ENCODE measurements at places on chromosomes 4 and X.
A peak's percentile ranks its signal among the peaks of the same experiment; 100 is the strongest.

GRCh38 chr4:114563536-114564315 is 34.9 kb upstream of the UGT8 start:
- DNase-seq = no peak

GRCh38 chrX:35244088-35244741 is 301.6 kb downstream of the FAM47B start:
- no peak for DNase-seq

DNA sequence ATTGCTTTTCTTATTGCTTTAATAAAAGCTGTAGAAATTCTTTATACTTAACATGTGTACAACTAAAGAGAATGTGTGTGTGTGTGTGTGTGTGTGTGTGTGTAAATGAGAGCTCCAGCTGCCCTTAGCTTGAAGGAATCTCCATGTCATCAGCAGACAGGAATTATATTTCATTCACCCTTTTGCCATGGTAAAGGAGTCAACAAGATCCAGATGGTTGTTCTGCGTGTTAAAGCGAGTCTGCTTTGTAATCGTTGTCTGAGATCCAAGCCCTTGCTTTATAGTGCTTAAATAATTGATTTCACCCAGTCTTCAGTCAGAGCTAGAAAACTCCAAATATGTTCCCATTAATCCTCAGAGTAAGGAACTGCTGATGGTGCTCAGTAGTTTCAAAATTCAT is 285.5 kb downstream of the PDGFC start:
- no peak for DNase-seq

DNA sequence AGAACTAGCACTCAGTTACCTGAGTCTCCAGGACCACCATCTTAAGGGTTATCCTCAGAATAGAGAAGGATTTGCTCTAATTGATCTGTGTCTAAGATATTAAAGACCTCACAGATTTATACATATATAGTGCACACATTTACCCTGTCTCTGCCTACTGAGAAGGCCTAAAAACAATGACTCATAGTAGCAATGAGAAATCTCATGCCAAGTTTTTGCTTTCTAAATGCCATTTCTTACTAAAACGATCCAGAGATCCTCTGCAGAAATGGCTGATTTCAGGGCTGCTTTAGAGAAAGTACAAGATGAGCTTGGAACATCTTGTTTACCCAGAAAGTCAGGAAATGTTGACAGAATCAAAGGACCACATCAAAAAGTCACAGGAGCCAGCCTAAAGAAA is 79.1 kb upstream of the INPP4B start:
- DNase-seq = no peak

DNA sequence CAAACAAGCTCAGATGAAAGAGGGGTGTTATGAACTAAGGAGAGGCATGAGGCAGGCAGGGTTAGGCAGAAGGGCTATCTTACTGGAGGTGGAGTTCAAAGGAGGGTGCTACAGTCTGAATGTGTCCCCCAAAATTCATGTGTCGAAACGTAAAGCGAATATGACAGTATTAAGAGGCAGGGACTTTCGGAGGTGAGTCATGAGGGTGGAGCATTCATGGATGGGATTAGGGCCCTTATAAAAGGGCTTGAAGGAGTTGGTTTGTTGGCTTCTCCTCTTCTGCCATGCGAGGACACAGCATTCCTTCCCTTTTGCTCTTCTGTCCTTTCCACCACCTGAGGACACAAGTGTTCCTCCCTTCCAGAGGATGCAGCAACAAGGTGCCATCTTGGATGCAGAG is 22.9 kb downstream of the APLN start:
- DNase-seq = no peak

DNA sequence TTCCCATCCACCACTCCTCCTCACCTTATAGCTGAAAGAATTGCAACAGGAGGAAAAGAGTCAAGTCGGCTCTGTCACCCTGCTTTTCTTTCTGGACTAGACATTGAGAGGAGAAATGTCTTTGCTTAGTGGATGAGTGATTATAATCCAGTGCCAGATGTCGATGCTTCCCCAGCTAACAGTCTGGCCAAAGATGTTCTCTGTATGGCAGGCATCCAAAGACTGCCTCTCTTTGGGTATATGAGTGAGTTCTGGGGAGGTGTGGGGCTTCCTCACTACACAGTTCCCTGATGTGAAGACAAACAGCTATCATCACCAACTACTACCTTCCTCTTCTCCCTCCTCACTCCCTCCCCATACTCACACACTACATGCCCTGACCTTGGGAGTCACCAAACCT is 90.9 kb downstream of the COMMD8 start:
- no peak for DNase-seq

DNA sequence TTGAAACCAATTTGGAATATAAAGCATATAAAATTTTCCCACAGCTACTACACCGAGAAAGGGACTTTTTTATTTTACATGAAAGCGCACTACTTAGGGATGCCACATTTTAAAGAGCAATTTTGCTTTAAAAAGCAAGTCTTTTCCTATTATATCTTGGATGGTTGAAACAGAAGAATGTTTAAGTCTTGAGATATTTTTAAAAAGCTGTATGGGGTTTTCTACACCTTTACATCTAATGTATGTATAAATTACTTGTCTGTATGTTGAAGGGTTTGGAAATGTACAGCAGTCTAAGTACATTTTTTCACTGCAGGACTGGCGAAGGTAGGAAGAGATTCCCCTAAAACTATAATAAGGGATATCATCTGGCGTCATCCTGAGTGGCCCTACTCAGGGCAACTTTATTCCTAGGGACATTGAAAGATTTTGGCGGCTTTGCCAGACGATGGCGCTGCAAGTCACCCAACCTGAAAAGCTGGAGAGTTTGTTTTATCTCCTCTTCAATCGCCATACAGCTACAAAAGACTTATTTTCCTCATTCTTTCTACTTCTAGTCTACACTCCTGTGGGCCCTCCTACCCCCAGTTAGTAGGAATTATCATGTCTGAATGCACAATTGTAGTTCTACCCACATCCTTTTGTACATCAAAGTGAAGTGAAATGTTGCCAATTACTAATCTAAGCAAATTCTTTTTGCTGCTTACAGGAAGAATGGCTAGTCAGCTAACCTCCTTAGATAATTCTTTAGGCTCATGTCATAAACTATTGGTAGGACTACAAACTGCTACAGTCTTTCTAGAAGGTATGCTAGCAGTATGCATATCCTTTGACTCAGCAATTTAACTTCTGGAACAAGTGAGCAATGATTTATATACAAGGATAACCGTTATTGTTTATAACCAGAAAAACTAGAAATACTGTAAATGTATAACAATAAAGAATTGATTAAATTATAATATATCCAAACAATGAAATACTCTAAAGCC is 782 bp upstream of the NEK1 start:
- DNase-seq = peak; percentile 39

DNA sequence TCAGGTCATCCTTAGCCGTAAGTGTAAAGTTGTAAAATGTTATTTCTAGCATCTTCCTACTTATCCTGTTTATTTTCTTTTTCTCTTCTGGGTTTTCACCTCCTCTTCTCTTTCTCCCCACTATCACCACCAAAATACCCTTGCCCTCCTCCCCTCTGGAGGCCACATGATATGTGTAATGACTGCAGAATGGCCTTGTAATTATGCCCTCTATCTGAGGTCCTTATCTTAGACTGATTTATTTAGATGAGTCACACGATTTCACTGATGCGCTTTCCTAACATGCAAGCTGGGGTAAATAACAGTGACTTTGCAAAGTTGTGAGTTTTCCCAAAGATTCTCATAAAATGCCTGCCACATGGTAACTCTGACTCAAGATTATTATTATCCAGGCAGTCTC is 231.8 kb upstream of the GPRIN3 start:
- DNase-seq = no peak

GRCh38 chr4:15373363-15373762 is 54.5 kb upstream of the C1QTNF7 start:
- DNase-seq = no peak

DNA sequence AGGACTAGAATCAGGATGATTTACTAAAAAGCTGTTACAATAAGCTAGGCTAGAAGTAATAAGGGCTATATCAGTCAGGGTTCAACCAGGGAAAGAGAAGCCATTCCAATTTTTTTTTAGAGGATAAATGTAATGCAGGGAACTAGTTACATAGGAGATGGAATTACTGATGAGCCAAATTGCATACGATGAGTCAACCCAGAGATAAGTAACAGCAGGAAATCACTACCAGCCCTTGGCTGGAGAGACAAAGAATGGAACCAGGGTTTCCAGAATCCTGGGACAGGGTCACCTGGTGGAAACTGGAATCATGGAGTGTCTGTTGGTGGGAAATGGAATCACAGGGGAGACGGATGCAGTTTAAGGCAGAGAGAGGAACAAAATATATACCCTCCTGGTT is 13.1 kb upstream of the MAGEA4 start:
- no peak for DNase-seq

- peak; percentile 75 for DNase-seq
Observed at GRCh38 chr4:94577136-94577535, 125.4 kb downstream of the PDLIM5 start.

DNA sequence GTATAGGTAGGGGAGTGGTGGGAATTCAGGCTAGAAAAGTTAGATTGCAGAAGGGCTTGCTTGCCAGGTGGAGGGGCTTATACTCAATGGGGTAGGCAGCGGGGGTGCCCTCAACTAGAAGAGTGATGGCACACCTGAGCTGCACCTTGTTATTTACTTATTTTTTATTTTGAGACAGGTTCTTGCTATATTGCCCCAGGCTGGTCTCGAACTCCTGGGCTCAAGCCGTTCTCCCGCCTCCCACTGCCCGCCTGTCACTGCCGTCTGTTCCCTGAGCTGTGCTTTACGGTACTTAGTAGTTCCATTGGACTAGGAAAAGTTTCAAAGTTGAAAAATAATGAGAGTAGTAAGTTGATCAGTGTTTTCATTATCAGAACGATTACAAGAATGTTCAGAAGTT is 2.0 kb downstream of the ZFX start:
- DNase-seq = no peak

DNA sequence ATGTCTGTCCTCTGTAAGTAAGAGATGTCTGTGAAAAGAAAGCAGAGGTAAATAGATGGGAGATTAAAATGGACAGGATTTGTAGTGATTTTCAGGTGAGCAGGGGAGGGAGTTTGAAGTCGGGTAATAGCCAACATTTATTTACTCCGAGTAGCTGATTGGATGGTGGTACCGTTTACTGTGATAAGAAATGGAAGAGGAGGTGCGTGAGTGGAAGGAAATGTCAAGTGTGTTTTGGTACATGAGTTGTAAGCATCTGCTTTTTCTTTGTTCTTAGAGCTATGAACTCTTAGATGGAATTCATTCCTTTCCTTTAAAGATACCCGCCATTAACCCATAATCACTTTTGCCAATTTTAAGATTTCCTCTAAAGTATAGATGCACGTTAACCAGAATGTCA is 45.5 kb downstream of the SGMS2 start:
- DNase-seq = no peak

- no peak for DNase-seq
Observed at GRCh38 chr4:100582146-100582545, 64.3 kb upstream of the EMCN start.

GRCh38 chrX:19857131-19857530 is 30.3 kb downstream of the SH3KBP1 start:
- DNase-seq = no peak

DNA sequence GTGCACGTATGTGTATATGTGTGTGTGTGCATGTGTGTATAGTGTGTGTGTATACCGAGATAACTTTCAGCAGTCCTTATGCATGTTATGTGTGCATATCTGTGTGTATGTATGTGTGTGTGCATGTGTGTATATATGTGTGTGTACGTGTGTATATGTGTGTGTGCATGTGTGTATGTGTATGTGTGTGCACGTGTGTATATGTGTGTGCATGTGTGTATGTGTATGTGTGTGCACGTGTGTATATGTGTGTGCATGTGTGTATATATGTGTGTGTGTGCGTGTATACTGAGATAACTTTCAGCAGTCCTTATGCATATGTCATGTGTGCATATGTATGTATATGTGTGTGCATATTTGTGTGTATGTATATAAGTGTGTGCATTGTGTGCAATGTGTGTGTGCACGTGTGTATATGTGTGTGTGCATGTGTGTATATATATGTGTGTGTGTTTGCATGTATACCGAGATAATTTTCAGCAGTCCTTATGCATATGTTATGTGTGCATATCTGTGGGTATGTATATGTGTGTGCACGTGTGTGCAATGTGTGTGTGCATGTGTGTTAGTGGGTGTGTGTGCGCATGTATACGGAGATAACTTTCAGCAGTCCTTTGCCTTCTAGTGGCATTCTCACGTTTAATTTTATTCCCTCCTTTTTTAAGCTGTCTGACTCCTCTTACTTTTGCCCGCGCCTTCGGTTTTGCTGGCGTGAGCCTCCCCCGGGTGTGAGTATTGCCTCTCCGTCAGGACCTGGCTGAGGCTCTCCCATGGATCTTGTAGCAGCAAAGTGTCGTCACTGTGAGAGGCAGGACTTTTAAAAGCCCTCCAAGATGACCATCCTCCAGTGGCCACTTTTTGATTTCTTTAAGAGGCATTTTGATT is 99.6 kb upstream of the SHOX start:
- DNase-seq = no peak

DNA sequence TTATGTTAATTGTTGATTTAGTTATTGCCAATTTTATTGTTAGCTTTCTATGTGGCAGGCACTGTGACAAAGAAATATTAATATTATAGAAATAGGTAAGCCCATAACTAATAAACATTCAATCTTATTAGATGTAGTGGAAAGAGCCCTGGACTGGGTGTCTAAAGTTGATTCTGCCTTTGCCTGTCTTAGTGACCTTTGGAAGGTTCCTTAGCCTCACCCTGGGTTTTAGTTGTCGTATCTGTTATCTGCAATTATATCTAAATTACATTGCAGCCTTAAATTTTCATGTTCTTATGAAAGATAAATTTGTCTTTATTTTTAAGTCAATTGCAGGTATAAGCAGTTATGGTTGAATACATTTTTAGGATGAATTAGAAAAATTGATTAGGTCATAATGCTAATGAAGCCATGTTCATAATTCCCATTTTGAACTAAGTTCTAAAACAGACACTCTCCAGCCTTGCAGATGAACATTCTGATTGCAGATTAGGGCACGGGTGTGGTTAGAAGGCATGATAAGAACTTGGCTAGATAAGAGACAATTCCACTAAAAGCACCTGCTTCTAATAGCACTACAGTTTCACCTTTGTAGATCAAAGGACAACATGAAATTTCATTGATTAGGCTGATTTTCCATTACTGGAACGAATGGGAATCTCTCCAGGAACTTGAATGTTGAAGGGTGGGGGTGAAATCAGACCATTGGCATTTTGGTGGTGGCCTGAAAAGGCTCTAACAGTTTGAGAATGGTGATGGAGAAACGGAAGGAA is 17.3 kb upstream of the ENPEP start:
- DNase-seq = no peak

DNA sequence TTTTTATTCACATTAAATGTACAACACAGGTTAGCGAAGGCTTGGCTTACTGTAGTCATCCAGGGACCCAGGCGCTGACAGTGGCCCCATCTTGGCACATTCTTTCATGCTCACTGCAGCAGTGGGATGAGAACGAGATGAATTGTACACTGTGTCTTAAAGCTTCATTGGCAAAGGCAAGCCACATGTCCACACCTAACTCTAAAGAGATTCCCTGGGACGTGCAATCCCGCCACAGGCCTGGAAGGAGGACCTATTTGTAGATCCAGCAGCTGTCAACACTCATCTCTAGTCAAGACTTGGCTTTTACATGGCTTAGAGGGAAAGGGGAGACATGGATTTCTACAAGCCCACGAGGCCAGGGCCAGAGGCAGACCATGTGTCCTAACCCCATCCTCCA is 16.1 kb upstream of the CXCR3 start:
- no peak for DNase-seq
